ENCODE measurements at places on chromosomes 12 and 14.

DNA sequence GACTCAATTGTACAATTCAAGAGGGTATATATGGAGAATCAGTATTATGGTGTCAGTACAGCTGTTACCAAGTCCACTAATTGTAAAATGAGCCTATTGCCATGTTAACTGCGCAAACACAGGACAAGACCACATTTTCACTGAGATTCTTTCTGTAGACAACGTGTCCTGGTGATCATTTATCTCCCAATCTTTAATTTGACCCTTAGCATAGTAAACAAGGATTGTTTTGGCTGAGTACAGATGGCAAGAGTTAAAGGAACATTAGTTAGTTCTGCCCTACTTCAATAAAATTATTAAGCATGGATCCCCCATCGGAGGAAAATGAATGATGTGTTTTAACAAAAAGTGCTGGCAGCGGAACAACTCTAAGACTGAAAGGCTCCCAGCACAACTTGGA lies 36.1 kb downstream of the SLC15A5 start:
- DNase-seq, result no peak

- DNase-seq, result peak; percentile 37
These were observed 6.5 kb upstream of the LGMN start for GRCh38 chr14:92754966-92755365.

DNA sequence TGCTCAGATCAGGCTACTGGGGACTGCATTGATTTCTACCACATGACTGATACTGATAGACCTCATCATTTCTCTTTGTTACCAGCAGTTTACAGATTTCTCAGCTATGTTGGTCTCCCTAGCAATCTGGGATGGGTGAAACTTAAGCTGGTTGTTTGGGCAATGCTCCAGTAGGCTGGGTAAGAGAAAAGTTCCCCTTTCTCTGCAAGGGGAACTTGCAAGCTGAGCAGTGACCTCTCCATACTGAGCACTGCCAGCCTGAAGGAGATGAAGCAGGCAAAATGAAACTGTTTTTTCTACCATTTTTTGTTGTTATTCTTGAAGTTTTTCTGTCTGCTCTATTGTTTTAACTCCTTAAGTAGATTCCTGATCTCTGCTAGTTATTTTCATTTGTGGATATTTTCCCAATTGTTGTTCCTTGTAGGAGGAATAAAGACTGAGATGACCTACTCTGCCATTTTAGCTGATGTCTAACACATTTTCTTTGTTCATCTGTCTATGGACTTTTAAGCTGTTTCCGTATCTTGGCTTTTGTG lies 1.3 kb upstream of the OR4M1 start:
- DNase-seq, result no peak

DNA sequence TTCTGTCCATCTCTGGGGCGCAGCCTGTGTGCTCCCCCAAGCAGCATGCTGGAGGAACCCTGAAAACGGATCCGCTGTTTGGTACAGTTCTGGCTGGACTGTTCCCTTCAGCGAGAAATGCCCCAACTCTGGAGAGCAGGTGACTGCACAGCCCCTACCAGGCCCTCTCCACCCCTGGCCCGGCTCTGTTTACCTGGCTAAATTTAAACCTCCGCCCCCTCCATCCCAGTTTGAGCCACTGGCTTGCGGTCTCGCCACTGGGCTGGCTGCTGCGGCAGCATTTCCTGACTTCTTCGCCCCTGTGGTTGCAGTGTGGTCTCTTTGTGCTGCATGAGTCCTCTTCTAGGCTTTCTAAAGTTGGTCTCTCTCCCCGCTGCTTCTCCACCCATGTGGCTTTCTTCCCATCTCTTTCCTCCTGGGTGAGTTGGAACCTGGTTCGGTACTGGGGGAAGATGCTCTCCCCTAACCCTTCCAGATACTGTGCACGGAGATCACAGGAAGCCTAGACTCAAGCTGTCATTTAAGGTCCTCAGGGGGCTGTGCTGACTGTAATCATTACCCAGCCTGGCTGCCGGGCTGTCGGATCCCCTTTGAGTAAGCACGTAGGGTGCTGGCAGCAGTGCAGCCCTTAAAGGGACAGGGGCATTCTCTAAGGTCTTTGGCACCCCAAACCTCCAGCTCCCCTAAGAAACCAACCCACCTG lies 60.6 kb downstream of the FBXL14 start:
- DNase-seq, result no peak

GRCh38 chr12:120119271-120119973 lies 2.9 kb upstream of the RAB35 start:
- DNase-seq, result no peak

DNA sequence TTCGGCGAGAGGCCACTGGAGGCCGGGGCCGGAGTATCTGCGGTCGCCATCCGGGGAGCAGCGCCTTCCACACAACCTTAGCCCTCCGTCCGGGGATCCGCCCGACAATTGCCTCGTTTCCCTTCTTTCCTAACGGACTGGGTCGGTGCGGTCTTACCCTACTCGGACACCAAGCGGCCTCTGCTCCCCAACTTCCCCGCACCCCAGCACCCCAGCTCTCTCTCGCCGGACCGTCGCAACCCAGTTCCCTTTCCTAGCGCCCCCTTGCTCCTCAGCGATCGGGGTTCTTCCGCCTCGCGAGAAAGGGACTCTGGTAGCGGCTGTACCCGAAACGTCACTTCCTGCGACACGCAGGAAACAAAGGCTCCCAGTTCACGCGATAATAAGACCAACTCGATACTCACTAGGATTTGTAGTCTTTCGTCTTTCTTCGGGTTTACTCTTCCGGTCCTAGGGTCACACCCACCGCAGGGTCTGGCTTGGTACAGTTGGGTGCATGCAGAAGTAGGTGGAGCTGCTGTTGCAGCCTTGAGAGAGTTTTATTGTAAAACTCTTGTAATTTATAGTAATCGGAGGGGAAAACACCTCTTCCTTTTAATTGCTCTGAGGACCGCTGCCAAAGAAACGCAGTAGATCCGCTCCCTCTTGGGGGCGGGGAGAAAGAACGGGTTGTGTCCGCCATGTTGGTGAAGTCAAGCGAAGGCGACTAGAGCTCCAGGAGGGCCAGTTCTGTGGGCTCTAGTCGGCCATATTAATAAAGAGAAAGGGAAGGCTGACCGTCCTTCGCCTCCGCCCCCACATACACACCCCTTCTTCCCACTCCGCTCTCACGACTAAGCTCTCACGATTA lies at the start of the genes THAP2 and ZFC3H1:
Gene THAP2, plus strand, starts transcription at position 741 of the 850 bp plus-strand sequence. CDS start 209 bp downstream, outside the sequence.
Gene ZFC3H1, minus strand, starts transcription at position 288 of the 850 bp plus-strand sequence. Its CDS starts 238 bp downstream, at position 50.
- DNase-seq, result peak; percentile 99

- peak; percentile 90 for DNase-seq
These were observed 111.9 kb downstream of the FOXN3 start for GRCh38 chr14:89304972-89305703.

GRCh38 chr12:39798977-39799376 lies 179.4 kb upstream of the ABCD2 start:
- DNase-seq, result no peak

DNA sequence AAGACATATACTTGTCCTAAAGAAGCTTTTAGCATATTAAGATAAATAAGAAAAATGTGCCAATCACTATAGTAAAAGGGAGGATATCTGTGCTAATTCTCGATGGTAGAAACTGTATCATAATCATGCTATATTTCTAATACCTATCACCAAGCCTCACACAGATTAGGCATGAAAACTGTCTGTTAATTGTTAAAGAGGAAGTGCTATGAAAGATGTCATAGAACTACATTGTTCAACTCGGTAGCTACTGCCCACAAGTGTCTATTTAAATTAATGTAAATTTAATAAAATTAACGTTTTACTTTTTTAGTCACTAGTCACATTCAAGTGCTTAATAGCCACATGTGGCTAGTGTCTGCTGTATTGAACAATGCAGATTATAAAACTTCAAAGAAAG lies 77.5 kb upstream of the KICS2 start:
- no peak for DNase-seq

- DNase-seq, result peak; percentile 72
These were observed 890 bp upstream of the KIF26A start for GRCh38 chr14:104137297-104138097.

Measured in tongue (tissue), 3 donors.